HT1080 (cell line): ENCODE measurements at places on chromosomes 12 and 14.
A peak's percentile ranks its signal among the peaks of the same experiment; 100 is the strongest.

DNA sequence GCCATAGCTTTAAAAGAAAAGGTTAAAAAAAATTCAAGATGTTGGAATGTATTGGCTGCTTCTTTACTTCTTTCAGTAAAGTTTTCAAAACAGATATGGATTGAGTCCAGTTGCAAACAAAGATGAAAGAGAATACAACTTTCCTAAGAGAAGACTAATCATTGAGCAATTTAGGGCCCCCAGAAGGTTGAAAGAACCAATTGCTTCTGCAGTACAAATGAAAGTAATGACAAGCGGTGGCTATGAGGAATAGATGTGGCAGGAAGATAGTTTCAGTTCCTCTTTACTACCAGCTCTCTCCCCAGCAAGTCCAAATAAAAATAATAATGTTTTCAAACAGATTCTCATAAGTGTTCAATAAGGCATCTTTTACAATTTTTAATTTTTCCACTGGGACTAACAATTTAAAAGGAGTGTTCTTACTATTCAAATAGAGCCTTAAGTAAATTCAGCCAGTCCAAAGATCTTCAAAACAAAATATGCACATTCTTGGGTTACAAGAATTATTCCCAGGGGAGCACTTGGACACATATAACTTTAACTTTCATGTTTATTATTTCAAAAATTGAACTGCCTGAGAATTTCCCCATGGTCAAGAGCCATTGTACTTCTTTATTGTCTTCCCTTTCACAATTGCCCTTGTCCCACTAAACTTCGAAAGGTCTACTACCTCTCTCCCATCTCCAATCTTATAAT, 62.3 kb upstream of the PPP1R12A start:
- no peak for DNase-seq

GRCh38 chr12:51269174-51270066, 795 bp downstream of the SMAGP start:
- DNase-seq, result peak; percentile 40

DNA sequence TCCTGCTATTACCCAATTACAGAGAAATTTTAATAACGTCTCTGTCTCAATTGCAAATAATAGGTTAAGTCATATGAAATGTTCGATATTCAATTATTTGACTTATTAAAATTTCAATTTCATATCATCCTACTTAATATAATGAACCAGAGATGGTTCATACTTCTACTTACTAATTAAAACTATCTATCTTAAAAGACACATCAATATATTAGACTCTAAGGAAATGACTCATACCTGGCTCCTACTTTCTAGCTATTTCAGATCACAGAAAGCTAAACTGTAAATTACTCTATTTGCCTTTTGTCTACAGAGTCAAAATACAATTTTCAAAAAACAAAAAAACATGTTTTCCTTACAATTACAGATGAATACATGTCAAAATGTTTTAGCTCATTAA, 99.6 kb downstream of the CAPZA3 start:
- no peak for DNase-seq

DNA sequence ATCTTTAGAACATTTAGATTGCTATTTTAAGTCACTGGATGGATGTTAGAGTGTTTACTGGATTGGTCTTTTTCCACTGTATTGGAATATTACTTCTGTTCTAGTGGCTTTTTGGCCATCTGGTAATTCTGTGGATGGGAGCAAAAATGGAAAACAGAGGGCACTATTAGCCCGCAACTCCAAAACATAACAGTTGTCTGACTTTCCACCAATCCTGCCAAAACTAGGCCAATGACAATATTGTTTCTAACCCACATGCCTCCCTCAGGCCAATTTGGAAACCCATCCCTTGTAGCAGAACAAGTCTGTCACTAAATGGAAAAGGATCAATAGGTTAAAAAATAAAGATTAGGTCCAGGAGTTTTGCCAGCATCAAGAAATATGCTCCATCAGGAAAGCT, 97.8 kb downstream of the ETNK1 start:
- no peak for DNase-seq

- DNase-seq, result no peak
These were observed 157.1 kb downstream of the CALM1 start for GRCh38 chr14:90553921-90554336.

GRCh38 chr12:52255926-52256583, 18.4 kb upstream of the KRT86 start:
- DNase-seq, result no peak

- no peak for DNase-seq
These were observed 33.4 kb downstream of the TMTC1 start for GRCh38 chr12:29750131-29750927.

DNA sequence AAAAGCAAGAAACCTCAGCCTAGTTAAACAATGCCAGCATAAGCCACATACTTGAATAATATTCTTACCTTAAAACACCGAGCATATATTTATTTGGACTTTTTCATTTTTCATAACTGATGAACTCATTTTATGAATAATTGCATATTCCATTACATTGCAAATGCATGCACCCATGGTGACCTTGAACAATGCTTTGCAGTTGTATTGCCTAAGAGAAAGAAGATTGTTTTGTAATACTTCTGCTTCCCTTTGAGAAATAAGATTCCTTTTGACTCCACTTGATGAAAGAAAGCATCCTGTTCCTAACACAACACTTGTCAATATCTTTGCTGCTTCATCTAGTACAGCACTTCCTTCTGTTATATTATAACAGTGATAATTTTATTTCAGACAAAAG, 1182.2 kb downstream of the FLRT2 start:
- no peak for DNase-seq

DNA sequence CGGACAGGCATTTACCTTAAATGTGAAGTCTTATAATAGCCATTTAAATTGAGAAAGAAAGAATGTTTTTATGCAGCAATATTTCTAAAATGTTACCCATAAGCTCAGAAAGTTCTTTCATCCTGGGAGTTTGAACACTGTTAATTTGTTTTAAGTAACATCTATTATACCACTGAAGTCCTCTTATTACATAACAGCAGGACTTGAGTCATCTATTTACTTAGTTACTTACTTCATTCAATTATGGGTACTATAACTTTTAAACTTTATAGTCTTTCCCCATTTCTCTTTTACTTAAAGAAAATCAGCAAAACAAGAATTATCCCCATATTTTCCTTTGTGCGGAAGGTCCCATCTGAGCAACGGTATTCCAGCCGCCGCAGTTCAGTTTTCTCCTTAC, 473.1 kb downstream of the ETNK1 start:
- no peak for DNase-seq

DNA sequence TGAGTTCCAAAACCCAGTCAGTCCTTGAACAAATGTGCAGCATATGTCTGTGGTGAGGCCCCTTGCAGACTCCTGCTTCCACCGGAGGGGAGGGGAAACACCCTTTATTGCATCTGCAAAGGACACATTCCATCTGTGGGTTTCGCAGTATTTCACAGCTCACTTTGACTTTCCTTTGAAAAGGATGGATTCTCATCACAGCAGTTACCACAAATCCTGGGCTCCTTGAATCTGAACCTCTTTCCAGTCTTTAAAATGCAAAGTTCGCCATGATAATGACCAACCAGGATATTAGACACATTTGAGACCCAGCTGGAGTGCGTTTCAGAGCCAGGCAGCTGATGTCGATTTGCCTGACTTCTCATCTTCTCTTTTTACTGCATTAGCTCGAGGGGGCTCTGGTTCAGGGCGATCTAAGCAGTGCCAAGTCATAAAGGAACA, 242.4 kb downstream of the SLC15A4 start:
- DNase-seq, result no peak

DNA sequence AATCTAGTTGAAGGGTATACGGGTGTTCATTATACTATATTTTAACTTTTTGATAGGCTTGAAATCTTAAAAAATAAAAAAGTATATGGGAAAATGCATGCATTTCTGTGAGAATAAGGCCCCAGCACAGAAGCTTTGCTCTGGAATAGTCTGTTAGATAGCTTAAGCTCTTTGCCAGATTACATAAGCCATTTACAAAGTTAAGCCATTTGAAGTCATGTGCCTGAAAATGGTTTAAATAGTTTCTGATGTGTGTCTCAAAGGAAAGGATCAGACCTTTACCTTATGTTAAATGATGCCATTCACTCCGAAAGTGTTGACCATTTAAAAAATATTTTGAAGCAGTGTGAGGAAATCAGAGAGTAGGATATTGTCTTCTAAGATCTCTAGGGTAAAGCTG, 51.3 kb downstream of the WASHC4 start:
- no peak for DNase-seq

- DNase-seq, result no peak
These were observed 4.5 kb downstream of the ZNF605 start for GRCh38 chr12:132951649-132952048.

GRCh38 chr12:55847603-55848291, 5.0 kb upstream of the MMP19 start:
- peak; percentile 98 for DNase-seq

DNA sequence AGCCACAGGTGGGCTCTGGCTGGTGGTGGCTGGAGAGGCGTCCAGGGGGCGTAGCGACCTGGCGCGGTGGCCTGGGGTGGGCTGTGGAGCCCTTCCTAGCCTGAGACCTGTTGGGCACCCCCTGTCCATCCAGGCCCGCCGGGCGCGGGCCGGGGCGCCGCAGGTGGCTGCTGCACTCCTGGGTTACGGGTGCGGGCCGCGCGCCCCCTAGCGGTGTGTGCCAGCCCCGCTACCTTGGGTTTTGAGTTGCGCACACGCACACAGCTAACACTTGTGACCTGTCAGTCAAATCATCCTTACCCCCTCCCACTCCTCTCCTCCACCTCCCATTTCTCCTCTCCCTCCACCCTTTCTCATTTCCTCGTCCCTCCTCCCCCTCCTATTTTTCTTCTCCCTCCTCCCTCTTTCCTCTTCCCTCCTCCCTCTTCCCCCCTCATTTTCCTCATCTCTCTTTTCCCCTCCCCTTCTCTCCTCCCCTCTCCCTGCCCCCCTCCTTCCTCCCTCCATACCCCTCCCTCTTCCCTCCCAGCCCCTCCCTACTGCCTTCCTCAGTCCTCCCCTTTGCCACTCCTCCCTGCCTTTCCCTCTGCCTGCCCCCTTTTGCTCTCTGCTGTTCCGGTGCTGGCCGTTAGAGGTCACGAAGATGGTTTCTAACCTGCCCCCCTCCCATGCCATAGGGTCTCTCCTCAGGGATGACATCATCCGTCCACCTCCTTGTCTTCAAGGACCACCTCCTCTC, 2.3 kb downstream of the MEG3 start:
- DNase-seq, result no peak

- no peak for DNase-seq
These were observed 59.5 kb downstream of the SEL1L start for GRCh38 chr14:81474148-81474492.

- peak; percentile 96 for DNase-seq
These were observed at the start of gene ZFYVE26 for GRCh38 chr14:67816326-67817002. Gene ZFYVE26 (minus strand): TSS chr14:67816590. CDS start chr14:67815963, 627 bp downstream.

DNA sequence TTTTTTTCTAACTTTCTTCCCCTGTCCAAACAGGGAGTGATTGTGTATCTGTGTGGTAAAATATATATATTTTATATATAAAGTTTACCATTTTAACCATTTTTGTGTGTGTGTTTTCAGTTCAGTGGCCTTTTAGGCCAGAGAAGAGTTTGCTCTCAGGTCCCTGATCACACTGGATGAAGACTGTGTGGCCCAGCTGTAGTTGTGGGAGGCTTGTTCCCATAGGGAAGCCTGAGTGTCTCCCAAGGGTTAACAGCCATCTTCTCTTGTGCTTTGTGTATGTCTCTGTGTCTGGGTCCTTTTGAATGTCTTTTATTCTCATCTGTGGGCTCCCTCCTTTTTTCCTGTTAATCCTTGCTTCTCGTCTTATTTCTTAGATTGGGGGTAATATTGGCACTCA, 23.4 kb downstream of the CGRRF1 start:
- no peak for DNase-seq

DNA sequence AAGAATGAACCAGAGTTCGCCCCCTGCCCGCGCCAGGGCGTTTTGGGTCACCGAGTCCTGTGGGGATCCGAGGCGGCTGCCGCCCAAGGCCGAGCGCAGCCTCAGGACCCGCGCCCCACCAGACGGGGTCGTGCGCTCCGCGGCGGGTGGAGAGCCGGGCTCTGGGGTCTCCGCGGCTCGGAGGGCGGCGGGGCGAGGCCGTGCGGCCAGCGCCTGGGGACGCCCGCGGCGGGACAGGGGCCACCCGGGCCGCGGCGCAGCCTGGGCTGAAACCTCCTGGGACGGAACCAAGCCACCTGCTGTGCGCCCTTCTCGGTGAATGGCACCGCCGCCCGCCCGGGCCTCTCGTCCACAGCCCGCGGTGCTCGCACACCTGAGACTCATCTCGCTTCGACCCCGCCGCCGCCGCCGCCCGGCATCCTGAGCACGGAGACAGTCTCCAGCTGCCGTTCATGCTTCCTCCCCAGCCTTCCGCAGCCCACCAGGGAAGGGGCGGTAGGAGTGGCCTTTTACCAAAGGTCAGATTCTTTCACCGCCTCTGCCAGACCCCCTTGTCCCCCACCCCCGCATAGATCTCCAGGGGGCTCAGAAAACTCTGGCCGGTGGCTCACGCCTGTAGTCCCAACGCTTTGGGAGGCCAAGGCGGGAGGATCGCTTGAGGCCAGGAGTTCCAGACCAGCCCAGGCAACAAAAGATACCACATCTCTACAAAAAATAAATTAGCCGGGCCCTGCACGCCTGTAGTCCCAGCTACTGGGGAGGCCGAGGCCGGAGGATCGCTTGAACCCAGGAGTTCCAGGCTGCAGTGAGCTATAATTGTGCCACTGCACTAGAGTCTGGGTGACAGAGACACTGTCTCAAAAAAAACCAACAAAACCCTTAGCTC, 901 bp downstream of the B3GNT4 start:
- no peak for DNase-seq
